ENCODE measurements at places on chromosomes 16 and 17.

DNA sequence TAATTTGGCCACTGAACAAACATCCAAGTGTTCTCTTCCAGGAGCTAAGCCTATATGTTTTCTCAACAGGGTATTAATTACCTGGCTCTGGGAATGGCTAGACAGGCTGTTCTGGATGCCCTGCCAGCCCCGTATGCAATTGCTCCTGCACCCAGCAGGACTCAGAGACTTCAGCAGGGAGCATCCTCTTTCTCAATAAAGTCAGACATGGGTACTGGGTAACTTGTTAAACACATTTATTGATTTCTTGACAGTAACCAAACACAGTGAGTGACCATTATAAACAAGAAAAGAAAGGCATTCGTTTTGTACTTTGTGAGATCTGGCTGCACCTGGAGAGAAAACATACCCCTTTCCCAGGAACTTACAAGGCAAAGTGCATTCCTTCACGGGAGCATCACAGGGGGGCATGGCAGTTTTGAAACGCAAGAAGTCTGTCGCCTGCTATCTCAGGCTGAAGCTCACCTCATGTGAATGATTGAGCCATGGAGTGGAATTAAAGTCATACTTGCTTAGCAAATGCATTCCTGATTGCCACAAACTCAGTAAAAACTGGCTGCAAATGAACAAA is 369.8 kb downstream of the UTP18 start:
- DNase-seq, result no peak

GRCh38 chr17:44152875-44153274 is 11.1 kb downstream of the HROB start:
- DNase-seq, result no peak

DNA sequence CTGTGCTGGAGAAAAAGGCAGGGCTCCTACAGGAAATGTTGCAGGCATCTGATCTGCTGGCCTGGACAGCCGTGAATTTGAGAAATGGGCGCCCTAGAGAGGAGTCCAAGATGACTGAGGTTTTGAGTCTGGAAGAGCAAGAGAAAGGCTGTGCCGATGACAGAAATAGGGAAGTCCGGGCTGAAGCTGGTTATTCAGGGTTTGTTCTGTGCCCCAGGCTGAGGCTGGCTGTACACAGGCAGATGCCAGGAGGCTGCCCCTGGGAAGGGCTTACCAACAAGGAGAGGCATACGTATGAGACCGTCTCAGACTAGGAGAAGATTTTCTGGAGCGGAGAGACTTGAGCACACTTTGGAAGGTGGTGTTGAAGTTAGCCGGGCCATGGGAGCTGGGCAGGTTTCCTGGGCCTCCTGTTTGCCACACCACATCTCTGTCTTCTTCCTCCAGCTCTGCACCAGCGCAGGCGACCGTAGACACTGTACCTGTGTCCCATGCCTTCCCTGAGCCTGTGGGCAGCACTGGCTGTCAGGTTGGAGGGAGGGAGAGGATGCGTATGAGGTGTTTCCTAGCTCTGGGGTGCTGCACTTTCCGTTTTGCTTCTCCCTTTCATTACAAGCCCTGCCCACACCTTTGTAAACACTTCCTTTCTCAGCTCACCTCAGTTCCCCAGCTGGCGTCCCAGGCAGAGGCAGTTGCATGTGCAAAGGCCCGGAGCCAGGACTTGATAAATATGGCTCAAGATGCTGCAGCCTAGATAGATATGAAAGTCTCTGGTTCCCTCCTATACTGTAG is 80.8 kb downstream of the SPECC1 start:
- DNase-seq, result no peak

- peak; percentile 68 for DNase-seq
Observed at GRCh38 chr17:828761-829160, 46.6 kb downstream of the MRM3 start.

GRCh38 chr16:31265329-31266245 is 5.8 kb downstream of the ITGAM start:
- no peak for DNase-seq

DNA sequence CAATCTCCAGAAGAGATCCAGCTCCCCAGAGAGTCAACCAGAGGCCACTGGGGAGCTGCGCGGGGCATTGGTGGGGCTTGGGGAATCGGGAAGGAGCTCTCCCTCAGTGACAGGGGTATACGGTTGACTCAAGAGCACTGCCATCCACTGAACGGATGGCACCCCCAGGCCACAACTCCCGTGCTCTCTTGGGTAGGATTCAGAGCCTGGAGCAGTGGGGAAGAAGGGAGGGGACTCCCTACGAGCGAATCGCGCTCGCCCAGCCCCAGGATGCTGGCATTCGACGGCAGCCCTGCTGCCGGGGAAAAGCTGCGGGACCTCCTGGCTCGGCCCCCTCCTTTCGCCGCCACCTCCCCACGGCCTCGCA is 473 bp upstream of the TPPP3 start:
- DNase-seq, result no peak

GRCh38 chr17:2222901-2223616 is 80.5 kb downstream of the SMG6 start:
- DNase-seq, result peak; percentile 76

- DNase-seq, result peak; percentile 50
Observed at GRCh38 chr17:50297407-50297865, 23.2 kb downstream of the TMEM92 start.

GRCh38 chr16:87333101-87333500 is 15.9 kb upstream of the C16orf95 start:
- DNase-seq, result no peak

DNA sequence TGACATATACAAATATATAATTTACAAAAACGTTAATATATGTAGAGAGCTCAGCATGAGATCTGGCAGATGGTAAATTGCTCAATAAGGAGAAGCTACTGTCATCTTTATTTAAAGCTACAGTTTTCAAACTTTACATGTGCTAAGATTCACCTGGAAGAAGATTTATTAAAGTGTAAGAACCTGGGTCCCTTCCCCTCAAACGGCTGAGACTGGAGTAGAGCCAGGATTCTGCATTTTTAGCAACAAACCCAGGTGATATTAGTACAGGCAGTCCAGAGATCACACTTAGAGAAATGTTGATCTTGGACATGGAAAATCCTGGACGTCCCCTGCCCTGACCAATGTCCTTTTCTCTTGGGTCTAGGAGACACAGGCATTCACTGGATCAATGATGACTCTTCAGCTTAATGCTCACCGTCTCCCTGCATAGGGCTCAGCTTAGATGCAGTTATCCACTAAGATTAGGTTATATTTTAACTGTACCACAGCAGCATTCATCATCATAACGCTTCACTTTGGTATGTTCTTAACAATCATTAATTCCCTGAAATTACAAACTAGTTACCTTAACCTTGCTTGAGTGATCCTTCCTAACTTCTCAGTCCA is 20.4 kb downstream of the CDR2 start:
- peak; percentile 4 for DNase-seq

DNA sequence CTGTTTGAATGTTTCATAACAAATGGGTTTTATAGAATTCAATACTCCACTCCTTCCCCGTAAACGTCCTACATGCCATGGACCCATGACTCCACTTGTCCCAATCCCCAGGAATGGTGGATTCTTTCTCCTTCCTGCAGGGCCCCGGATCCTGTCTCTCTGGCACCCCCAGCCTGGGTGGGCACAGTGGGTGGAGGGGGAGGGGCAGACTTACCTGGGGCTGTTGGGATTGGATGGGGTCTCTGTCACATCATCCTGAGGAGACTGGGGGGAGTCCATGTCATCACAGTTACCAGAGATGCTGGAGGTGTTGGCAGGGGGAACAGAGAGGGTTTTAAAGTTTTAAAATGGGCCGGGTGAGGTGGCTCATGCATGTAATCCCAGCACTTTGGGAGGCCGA is 13.2 kb downstream of the TRPV3 start:
- no peak for DNase-seq

DNA sequence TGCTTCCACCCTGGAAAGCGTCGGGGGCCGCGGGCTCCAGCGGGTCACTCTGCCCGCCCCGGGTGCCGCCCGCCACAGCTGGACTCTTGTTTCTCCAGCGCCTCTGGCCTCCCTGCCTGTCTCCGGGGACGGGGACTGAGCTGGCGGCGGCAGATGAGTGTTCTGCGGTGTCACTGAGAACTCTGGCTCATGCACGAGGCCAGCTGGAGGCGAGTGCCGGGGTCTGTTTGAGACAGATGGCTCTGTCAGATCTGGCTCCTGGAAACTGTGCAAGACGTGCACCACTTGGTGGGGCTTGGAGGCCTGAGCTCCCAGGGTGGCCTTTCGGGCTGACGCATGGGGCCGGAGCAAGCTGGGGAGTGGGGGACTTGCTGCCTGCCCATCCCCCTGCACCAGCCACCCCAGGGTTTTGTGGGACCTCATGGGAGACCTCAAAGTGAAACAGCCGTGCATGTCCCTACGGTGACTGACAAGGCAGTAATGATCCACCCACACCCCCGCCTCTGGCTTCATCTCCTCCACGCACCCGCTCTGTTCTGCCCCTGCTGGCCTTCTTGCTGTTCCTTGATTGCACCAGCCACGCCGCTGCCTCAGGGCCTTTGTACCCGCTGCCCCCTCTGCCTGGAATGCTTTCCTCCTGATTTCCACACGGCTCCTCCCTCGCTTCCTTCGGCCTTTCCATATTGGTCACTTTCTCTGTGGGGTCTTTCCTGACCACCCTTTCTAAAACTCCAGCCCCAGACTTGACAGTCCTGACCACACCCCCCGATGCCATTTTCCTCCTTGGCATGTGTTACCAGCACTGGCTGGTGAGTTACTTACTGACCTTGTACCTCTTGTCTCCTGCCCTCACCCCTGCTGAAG is 174.9 kb upstream of the CIBAR2 start:
- peak; percentile 62 for DNase-seq

GRCh38 chr16:75218256-75219076 is at the start of gene CTRB1:
TSS of gene CTRB1 (plus strand) at chr16:75218988. CDS start at chr16:75219008, 20 bp downstream.
- no peak for DNase-seq

Data from fibroblast of skin of abdomen (primary cell).